ENCODE measurements at places on chromosomes 7 and 10.

GRCh38 chr10:123559066-123559822 lies 106.9 kb upstream of the GPR26 start:
- DNase-seq, result peak; percentile 6

DNA sequence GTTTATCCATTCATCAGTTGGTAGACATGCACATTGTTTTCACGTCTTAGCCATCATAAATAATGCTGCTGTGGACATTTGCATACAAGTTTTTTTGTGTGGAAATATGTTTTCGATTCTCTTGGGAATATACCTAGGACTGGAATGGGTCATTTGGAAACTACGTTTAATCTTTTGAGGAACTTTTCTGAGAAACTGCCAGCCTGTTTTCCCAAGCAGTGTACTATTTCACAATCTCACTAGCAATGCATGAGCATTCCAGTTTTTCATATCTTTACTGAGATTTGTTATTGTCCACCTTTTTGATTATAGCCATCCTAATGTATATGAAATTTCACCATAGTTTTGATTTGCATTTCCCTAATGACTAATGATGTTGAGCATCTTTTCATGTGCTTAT lies 95.7 kb upstream of the JAZF1 start:
- DNase-seq, result no peak

GRCh38 chr10:131963350-131963749 lies 18.4 kb downstream of the BNIP3 start:
- no peak for DNase-seq

- DNase-seq, result no peak
Measured at GRCh38 chr10:110852255-110852896, 19.4 kb upstream of the PDCD4 start.

DNA sequence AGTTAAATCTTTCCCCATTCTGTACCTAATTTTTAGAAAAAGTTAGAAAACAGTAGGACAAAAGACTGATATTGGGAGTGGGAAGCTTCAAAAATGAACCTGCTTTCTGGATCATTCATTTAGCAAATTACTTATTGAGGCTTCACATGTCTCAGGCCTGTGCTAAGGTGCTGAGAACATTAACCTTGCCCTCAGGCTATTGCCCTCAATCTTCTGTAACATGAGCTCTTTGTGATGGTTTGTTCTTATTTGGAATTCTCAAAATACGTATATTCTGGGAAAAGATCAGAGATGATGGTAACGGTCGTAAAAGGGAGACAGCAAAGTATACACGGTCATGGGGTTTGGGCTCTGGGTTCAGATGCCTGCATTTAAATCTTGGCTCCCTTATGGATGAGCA lies 39.5 kb upstream of the PRKG1 start:
- no peak for DNase-seq

GRCh38 chr7:138459413-138460175 lies 465 bp upstream of the TRIM24 start:
- peak; percentile 97 for DNase-seq

- DNase-seq, result no peak
Measured at GRCh38 chr10:11871466-11871865, 48.3 kb downstream of the PROSER2 start.

DNA sequence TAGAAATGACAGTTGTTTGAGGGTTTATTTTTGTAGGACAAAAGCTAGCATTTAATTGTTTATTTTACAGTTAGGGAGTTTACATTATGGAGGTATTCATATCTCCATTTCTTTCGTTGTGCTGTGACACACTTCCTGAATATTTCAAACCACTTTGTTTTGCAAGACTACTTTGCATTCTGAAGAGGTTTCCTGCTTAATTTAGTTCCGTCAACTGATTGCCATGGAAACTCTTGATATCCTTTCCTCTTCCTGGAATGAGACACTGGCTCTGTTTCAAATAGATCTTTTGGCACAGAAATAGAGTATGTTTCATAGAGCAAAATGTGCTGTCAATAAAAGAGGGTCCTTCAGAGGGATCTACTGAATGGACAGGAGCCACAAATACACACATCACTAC lies 159.5 kb upstream of the AGR3 start:
- no peak for DNase-seq

DNA sequence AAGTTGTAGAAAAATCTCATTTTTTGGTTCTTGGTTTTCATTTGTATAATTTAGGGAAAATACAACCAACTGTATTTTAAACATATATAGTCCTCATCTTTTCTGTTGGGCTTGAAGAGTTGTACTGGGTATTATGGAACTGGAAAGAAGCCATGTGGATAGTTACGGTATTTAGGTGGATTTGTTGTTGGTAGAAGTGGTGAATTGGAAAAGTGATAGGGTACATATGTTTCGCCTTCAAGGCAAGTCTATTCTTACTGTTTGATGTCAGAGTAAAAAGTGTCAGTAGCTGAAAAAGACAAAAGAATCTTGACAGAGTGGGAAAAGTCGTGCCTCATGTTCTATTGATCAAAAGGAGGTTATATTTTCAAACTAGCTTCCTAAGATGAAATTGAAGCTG lies 64.6 kb downstream of the GBF1 start:
- DNase-seq, result no peak

GRCh38 chr7:37514497-37514896 lies 65.8 kb upstream of the ELMO1 start:
- no peak for DNase-seq

- no peak for DNase-seq
Measured at GRCh38 chr10:131573256-131573655, 261.7 kb upstream of the TCERG1L start.

All from NCI-H1417 treated with DMSO at 0.1 percent for 48 hours (cell line).